ENCODE measurements at places on chromosomes 5 and 9. TPM values are rescaled to one million over a fixed set of nuclear protein-coding genes. Genes with fewer than 3 reads are reported as not detected.
A peak's percentile ranks its signal among the peaks of the same experiment; 100 is the strongest.

Gene PCDHGA11
- 0.30 TPM for total RNA-seq

GRCh38 chr5:124185716-124186115 lies 560.7 kb downstream of the ZNF608 start:
- no peak for DNase-seq

- peak; percentile 34 for DNase-seq
Measured at GRCh38 chr5:163915481-163915961, 410.1 kb downstream of the MAT2B start.

Gene TAF11L10
- total RNA-seq: not detected

GRCh38 chr5:55868846-55869245 lies 17.7 kb downstream of the IL31RA start:
- peak; percentile 95 for DNase-seq

Gene DND1
- total RNA-seq: 5.1 TPM

Data from MCF 10A (cell line).